ENCODE measurements at places on chromosomes 16 and 17.

GRCh38 chr16:1998852-1999801 lies 9.4 kb downstream of the SYNGR3 start:
- no peak for DNase-seq

DNA sequence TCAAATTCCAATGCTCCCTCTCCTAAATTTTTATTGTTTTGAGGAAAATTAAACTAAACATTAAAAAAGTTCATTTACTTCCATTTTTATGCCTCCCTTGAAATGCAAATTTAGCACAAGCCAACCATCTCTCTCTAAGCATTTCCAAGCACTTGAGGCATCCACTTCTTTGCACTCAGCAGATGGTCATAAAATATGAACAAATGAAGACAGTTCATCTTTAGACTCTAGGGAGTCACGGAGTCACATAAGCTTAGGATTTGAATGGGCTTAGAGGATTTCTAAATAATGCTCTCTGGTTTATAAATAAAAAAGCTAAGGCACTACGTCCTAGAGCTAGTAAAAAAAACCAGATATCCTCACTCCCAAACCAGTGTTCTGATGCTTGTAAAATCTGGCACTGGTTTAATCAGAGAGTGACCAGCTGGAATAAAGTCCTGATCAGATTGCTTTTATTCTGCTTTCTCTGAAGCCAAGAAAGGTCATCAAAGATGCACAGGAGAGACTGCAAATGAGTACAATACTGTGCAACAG lies 204.2 kb downstream of the CA10 start:
- DNase-seq = no peak

- no peak for DNase-seq
Measured at GRCh38 chr17:78391843-78392242, 13.4 kb downstream of the PGS1 start.

- DNase-seq = no peak
Measured at GRCh38 chr16:81888520-81889394, 109.7 kb downstream of the PLCG2 start.

DNA sequence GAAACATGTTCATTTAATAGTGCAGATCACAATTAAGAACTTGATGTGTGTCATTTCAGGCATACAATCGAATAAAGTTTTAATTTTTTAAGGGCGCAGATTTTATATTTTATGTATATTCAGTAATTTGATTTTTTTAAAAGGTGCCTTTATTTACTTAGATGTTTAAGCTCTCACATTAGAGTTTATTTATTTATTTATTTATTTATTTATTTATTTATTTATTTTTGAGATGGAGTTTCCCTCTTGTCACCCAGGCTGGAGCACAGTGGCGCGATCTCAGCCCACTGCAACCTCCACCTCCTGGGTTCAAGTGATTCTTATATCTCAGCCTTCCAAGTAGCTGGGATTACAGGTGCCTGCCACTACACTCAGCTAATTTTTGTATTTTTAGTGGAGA lies 3.8 kb downstream of the B4GALNT2 start:
- no peak for DNase-seq

GRCh38 chr16:80274576-80275191 lies 266.1 kb upstream of the DYNLRB2 start:
- no peak for DNase-seq

GRCh38 chr17:40310882-40311391 lies 2.0 kb downstream of the RARA start:
- no peak for DNase-seq

DNA sequence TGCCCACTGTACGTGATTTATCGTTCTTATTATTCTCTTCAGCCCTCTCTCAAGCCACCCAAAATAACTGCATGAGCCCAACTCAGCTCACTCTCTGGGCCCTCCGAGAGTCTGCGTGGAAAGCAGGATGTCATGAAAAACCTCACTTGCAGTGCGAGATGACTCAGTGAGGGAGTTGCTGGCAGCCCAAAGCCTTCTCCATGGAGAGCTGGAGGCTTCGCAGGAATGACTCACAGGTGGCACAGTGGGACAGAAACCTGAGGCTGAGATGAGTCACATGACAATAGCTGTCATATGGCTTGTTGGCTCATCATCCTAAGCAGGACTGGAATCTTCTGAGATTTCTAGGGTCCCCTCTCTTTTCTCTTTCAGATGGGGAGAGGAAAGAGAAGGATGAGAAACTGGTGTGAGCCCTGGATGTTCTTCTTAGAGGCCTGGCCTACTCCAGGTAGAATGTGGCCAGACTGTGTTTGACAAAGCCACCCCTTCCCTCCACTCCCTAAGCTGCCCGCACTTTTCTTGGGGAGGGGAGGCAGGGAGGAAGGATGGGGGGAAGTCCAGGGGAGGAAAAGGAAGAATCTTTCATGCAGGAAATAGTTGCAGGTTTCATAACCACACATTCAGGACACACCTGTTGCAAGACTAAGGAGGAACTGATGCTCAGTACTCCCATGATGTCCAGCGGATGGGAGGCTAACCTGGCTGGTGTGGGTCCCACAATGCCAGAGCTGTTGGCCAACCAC lies 160.6 kb upstream of the RPL38 start:
- peak; percentile 55 for DNase-seq

GRCh38 chr16:12531937-12532336 lies 271.8 kb downstream of the CPPED1 start:
- DNase-seq = no peak

DNA sequence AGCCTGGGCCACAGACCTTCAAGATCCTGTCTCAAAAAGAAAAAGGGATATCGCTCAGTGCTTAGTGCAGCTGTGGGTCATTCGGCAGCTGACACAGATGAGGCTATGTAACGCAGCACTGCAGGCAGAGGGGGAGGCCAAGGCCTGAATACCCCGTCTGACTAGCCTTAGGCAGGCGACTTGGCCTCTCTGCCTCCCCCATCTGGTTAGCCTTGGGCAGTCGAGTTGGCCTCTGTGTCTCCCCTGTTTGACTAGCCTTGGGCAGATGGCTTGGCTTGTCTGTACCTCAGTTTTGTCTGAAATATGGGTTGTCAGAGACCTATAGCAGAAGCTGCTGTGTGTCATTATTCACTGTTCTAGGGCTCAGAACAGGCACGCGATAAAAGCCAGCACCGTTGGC lies 10.0 kb downstream of the SPATA33 start:
- DNase-seq = no peak

DNA sequence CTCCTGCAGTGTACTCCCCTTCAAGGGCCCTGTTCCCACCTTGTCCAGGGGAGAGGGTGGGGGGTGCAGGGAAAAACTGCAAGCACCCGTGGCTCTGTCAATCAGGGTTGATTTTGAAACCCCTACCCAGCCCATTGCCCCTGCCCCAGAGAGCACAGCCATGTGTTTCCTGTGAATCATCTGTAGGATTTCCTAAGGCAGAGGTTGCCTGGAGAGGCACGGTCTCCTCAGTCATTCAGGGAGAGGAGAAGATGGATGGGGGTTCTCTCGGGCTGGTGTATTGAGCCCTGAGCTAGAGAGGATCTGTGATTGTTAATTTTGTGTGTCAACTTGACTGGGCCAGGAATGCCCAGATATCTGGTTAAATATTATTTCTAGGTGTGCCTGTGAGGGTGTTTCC lies 3.5 kb upstream of the AGRP start:
- no peak for DNase-seq

GRCh38 chr17:33013596-33014375 lies 22.1 kb downstream of the SPACA3 start:
- DNase-seq = no peak

- DNase-seq = no peak
Measured at GRCh38 chr17:15918261-15918660, 26.7 kb upstream of the ADORA2B start.

DNA sequence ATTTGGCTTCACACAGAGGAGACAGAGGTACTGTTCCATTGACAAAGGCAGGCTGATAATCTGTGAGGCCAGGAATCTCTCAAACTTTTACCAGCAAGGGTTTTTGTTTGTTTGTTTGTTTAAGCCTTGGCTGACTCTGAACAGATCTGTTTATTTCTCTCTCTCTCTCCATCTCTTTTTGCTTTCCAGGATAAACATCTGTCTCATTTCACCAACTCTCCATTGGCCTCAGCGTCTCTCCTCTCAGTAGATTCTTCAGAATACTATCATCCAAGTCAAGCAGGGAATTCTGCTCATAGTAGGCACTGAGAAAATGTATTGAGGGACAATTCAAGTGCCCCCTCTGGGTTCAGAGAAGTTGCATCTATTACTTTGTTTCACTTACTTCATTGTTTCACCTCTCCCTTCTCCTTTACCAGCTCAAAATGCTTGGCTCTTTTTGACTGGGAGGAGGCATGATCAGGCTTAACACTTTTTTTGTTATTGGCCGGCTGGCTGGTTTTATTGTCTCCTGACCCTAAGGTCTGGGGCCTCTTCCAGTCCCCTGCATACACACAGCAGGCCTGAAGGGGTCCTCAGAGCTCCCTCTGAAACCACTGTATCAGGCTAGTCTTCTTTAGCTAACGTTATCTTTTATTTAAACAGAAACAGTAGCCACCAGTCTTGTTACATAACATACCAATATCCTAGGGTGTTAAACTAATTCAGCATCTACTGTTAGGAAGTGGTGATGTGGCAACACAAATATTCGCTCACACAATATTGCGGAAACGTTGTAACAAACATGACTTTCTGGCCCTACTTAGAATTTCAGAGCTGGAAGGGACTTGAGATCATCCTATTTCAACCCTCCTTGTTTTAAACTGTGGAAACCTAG lies 2.0 kb upstream of the YPEL2 start:
- no peak for DNase-seq

- no peak for DNase-seq
Measured at GRCh38 chr17:45406107-45406506, 26.6 kb downstream of the ARHGAP27 start.

GRCh38 chr17:64129515-64129764 lies 504 bp downstream of the ERN1 start:
- no peak for DNase-seq

- no peak for DNase-seq
Measured at GRCh38 chr17:57612202-57613071, 132.7 kb downstream of the CCDC182 start.

DNA sequence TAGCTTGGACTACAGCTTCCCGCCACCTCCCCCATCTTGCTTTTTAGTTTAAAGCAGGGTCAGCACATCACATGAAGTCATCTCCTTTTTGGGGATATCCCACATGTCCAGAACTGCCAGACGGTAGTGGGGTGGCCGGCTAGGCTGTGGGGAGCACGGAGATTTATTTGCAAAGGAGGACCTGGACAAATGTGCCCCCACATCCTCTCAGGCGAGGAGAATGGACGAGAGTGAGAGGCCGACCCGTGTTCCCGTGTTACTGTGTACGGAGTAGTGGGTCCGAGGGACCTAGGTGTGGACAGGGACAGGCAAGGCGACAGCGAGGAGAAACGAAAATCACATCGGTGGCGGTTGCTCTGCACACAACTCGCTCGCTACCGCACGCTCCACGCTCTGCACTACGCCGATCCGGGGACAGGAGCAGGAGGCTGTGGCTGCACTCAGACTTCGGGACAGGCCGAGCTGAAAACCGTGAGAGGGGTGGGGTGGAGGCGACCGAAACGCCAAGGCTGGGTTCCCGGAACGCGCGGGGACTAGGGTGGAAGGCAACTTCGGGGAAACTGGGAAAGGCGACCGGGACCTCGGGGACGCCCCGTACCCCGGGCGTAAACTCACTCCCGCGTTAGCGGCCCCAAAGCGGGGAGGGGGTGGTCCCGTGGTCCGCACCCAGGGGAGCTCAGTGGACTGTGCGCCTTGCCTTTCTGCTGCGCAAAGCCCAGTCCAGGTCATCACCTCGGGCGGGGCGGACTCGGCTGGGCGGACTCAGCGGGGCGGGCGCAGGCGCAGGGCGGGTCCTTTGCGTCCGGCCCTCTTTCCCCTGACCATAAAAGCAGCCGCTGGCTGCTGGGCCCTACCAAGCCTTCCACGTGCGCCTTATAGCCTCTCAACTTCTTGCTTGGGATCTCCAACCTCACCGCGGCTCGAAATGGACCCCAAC lies at the start of gene MT1A:
MT1A (plus strand) TSS at position 853 of the 937 bp plus-strand sequence; CDS start at position 926, 73 bp downstream.
- DNase-seq = no peak

GRCh38 chr17:77697480-77698400 lies 260.8 kb upstream of the TNRC6C start:
- DNase-seq = no peak

GRCh38 chr16:89860747-89861304 lies 12.6 kb upstream of the TCF25 start:
- peak; percentile 77 for DNase-seq

- DNase-seq = no peak
Measured at GRCh38 chr17:39527220-39527813, 66.0 kb downstream of the CDK12 start.

- DNase-seq = no peak
Measured at GRCh38 chr17:15431766-15432165, 35.7 kb downstream of the CDRT4 start.

DNA sequence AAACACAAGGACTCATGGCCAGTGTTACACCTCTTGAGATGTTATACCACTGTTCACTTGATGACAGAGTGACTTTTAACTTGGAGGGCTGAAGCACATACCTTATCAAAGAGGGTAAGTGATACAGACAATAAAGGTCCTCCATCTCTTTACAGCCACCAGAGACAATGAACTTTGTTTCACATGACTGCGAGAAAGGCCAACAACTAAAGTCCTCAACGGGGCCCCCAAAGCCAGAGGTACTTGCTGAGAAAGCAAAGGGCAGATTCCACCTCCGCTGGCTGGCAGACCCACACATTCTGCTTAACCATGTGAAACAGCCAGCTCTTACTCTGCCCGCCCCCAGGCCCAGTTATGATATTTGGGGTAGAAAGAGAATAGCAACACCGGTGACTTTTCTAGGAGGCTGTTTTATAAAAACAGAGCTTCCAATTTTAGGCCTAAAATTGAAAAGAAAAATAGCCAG lies 21.4 kb downstream of the DCUN1D3 start:
- no peak for DNase-seq

DNA sequence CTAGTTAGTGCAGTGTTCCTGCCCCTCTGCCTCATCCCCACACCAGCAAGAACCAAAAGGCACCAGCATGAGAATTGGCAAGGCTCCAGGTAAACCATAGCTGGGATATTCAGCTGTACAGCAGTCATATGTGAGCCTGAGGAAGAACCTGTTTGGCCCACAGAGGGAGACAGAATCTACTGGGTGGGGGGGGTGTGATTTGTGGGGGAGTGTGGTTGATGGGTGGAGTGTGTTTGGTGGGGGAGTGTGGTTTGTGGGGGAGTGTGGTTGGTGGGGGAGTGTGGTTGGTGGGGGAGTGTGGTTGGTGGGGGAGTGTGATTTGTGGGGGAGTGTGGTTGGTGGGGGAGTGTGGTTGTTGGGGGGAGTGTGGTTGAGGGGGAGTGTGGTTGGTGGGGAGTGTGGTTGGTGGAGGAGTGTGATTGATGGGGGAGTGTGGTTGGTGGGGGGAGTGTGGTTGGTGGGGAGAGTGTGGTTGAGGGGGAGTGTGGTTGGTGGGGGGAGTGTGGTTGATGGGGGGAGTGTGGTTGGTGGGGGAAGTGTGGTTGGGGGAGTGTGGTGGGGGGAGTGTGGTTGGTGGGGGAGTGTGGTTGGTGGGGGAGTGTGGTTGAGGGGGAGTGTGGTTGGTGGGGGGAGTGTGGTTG lies 19.5 kb downstream of the MINK1 start:
- DNase-seq = no peak
